ENCODE measurements at places on chromosomes 6 and 20.

- DNase-seq: no peak
These were observed 65.2 kb downstream of the EDN1 start for GRCh38 chr6:12355354-12355753.

GRCh38 chr20:31508517-31509244 lies 5.6 kb upstream of the HM13 start:
- DNase-seq: no peak

DNA sequence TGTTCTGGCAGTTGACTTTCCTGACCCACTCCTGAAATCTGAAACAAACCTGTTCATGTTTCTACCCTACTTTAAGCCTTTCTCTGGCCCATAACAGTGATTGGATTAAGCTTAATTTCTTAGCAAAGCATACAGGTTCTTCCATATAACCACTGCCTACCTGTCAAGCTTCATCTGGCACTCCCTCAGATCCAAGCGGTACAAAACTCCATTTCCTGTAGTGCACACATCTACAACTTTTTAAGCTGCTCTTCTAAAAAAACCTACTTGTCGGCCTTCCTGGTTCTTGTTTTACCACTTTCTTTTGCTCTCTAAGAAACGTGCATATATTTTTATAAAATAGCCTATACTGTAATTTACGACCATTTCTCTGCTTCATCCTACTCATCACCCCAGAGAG lies 916 bp upstream of the PPP1R11 start:
- no peak for DNase-seq

DNA sequence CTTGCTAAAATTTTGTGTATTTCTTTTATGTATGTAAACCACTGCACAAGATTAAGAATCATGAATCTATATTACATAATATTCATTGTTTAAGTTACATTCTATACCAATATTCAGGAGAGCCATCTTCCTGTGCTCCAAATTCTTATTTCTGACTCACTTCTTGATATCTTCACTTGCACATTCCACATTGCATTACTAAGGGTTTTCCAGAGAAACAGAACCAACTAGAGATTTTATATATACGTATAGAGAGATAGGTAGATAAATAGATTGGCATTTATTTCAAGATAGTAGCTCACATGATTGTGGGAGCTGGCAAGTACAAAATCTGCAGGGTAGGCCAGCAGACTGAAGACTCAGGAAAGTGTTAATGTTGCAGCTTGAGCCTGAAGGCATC lies 222.2 kb upstream of the PRSS16 start:
- no peak for DNase-seq

DNA sequence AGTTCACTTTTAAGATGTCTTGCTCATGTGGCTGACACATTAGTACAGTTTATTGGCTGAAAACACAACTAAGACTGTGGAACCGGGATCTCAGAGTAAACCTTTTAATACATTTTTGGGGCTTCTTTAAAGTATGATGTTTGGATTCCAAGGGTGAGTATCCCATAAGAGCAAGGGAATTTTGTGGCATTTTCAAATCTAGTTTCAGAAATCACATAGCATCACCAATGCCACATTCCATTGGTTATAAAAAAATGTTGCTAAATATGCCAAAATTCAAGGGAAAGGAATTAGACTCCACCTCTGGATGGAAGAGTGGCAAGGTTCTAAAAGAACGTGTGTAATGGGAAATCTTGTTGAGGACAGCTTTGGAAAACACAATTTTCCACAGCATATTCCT lies 338.6 kb downstream of the COL12A1 start:
- DNase-seq: no peak

Measured in BJ (cell line).